ENCODE measurements at places on chromosomes 11 and 22. TPM values are rescaled to one million over a fixed set of nuclear protein-coding genes. Genes with fewer than 3 reads are reported as not detected.

- no peak for DNase-seq
These were observed 282.3 kb upstream of the CCDC90B start for GRCh38 chr11:83568516-83568915.

DNA sequence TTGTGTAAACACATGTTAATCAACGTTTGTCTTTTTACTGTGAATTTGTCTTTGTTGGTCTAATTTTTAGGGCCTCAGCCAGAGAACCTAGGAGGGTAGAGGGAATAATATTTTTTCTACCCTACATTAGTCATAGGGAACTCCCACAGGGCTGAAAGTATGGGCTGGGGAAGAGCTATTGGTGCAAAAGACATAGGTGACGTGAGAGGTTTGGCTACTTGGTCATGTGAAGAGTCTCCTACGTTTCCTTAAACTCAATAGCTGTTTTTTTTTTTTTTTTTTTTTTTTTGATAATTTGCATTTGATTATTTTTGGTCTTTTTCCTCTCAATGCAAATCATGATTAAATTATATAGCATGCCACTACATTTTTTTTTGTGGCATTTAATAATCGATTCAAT lies 15.9 kb upstream of the MMP7 start:
- DNase-seq: no peak

GRCh38 chr11:11416917-11417316 lies 63.9 kb upstream of the CSNK2A3 start:
- no peak for DNase-seq

- no peak for DNase-seq
These were observed 7.8 kb upstream of the ZBED4 start for GRCh38 chr22:49845666-49846459.

DNA sequence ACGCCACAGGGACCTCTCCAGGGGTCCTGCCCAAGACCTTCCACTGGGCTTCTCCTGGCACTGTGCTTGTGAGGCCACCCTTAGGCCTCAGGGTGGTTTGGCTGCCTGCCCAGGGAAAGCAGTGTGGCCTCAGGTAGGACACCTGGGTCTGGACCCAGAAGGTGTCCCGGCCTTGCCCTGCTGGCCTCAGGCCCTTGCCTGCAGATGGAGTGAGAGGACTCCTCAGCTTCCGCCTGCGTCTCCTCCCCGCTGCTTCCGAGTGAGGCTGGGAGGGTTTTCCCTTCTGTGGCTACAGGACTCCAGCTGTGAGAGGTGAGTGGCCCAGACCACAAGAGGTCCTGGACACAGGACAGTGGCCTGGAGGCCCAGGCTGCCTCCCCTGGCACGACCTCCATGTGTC lies 60.4 kb downstream of the WNT7B start:
- DNase-seq: no peak

DNA sequence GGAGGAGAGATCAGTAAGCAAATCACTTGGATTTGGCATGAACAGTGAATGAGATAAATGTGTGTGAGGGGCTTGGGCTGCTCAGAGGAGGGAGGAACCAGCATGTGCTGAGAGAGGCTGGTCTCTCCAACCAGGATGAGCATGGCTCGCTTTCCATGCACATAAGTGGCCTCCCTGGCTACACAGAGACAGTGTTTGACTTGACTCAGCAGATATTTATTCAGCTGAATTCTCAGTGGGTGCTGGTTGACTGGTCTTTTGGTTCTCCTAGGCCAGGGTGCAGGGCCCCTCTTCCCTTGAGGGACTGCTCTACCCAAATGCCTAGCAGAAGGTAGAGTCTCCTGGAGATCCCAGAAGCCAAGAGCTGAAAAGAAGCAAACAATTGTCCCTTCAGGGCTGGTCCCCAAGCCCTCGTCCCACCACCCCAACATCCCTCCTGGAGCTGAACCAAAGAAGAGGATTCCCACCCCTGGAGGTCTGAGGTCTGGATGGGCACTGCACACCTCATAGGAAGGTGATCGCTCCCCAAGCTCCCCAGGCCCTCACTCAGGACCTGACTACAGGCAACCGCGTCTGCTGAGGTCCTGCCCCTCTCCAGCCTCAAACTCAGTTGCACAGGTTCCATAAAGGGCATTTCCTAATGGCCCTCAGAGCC lies 3.3 kb upstream of the TRIM29 start:
- no peak for DNase-seq

GRCh38 chr11:33540946-33541915 lies 159.4 kb downstream of the C11orf91 start:
- no peak for DNase-seq

The PARVG gene
- total RNA-seq: 146 TPM
